ENCODE measurements at places on chromosomes 2 and 18.
A peak's percentile ranks its signal among the peaks of the same experiment; 100 is the strongest.

DNA sequence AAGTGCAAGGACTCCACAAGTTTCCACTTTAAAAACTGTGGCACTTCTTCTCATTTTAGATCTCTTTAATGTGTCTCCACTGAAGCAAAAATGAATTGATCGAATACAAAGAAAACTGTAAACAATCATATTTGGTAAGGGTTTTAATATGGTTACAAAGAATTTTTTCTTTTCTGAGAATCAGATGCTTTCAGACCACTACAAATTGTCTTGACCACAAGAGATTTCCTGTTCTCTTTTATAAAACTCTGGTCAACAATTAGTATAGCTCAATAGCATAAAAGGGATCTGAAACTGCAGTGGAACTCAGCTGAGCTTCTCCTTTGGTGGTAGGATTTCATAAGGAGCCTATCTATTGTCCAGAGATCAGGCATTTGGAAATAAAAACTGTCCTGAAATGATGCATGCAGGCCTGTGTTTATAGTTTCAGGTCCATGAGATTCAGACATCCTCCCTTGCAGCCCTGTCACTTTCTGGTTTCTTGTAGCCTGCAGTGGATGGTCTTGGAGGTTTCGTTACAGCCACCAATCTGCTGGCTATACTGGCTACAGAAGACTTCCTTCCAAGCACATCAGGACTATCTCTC lies 120.0 kb downstream of the DOCK10 start:
- DNase-seq: no peak

GRCh38 chr2:108193251-108193650 lies 46.5 kb upstream of the SULT1C3 start:
- peak; percentile 13 for DNase-seq

DNA sequence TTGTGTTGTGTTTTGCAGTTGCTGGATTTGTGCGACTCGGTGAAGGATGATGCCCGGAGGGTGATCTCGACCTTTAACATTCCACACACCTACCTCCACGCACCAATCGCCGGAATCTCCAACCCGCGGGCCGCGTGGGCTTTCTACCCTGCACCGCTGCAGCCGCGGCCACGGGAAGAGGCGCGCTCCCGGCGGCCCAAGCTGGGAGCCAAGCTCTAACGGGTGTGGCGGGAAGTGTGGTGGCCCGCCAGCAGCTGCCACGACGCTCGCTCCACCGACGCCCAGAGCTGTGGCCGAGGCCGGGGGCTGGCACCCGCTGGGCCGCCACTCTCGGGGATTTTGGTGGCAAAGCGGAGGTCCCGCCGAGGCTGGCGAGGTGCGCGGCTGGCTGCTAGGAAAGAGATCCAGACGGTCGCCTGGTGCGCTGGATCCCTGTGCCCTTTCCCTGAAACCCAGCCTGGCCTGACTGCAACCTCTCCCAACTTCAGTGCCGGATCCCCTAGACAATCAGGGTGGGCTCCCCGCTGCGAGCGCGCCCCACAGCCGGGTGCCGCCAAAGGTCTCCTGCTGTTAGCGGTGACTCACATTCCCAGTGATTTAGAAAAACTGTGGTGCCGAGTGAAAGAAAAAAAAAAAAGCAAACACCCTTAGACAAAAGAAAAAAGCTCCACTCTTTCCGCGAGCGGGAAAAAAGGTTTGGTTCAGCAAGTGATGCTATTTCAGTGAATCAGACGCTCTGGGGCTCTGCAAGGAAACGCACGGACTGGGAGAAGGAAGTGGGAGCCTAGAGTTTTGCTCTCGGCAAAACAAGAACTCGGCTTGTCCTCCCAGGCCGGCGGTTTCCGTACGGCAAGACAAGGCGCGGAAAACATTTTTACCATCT lies 2.9 kb upstream of the BCL2L11 start:
- peak; percentile 79 for DNase-seq

- no peak for DNase-seq
Observed at GRCh38 chr2:163610817-163611556, 124.8 kb downstream of the FIGN start.

DNA sequence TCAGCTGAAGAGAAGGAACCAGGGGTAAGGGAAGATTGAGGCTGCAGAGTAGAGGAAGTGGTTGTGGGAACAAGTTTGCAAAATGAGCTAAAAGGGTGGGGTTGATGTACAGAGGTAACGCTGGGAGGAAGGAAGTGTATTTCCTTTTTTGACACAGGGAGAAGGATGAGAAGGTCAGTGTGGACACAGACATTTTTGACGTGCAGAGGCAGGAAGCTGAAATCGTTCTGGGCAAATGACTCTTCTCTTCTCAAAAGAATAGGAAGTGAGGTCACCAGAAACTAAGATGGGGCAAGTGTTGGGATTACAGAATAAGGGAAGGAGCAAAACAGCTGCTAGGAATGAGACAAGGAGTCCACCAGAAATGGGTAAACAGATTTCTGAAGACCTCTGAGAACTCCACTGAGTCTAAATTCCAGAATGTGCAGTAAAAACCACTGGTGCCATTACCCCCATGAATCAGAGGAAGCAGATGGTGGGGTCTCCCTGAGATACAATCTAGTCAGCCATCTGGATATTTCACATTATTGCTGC lies 20.0 kb upstream of the RNF149 start:
- DNase-seq: peak; percentile 26

- DNase-seq: no peak
Observed at GRCh38 chr2:111030945-111031344, 89.8 kb upstream of the BCL2L11 start.
